ENCODE measurements at places on chromosomes 6 and 20.

DNA sequence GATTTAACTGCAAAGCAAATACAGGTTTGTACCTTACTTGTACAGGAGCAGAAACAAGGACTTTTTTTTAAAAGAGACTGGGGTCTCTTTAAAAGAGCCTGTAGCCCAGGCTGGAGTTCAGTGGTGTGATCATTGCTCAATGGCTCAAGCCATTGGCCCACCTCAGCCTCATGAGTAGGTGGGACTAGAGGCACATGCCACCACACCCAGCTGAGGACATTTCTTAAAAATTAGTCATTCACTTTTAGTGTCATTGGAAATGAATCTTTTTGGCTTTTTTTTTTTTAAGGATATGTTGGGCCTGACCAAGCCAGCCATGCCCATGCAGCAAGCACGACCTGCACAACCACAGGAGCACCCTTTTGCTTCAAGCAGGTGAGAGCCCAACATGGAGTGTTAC lies 16.9 kb downstream of the SEC23B start:
- DNase-seq = no peak

GRCh38 chr20:36573798-36574365 lies 485 bp downstream of the TGIF2 start:
- no peak for DNase-seq

DNA sequence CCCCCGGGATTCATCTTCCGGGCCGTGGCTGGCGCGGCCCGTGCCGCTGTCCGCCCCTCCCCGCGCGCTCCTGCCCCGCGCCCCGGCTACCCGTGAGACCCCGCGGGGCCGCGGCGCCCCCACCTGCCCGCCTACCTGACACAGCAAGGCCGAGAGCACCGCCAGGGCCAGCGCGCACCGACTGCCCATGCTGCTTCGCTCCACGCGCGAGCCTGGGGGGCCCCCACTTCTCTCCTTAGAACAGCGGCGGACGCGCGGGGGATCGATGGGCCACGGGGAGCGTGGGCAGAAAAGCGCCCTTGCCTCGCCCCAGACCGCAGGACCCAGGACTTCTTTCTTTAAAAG lies 955 bp downstream of the DLL1 start:
- DNase-seq = no peak

DNA sequence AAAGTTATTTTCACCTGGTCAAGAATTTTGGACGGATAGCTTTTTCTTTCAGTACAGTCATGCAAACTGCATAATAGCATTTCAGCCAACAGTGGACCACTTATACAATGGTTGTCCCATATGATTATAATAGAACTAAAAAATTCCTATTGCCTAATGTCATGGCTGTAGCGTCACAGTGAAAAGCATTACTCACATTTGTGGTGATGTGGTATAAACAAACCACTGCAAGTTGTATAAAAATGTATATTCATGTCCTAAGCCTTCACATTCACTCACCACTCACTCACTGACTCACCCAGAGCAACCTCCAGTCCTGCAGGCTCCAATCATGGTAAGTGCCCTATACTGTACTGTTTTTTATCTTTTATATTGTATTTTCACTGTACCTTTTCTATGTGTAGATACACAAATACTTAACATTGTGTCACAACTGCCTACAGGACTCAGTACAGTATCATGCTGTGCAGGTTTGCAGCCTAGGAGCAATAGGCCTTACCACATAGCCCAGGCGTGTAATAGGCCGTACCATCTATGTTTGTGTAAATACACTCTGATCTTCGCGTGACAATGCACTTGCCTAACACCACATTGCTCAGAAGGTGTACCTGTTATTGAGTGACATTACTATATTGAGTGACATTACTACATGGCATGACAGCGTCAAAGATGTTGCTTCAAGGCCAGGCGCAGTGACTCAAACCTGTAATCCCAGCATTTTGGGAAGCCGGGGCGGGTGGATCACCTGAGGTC lies 17.9 kb downstream of the ABHD12 start:
- DNase-seq = no peak

DNA sequence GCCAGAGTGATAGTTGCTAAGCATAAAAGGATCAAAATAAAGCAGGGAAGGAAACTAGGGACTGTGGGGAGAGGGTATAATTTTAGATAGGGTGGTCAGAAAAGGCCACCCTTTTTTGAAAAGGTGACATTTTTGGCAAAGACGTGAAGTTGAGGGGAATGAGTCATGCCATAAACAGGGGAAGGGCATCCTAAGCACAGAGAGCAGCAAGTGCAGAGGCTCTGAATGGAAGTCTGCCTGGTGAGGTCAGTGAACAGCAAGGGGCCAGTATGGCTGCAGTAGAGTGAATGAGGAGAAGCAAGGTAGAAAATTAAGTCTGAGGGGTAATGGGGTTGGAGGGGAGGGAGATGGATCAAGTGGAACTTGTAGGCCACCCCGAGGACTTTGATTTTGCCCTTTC lies 2.4 kb downstream of the KLC4 start:
- DNase-seq = no peak

GRCh38 chr6:134908906-134909516 lies 40.9 kb downstream of the ALDH8A1 start:
- no peak for DNase-seq

GRCh38 chr20:11569163-11569562 lies 348.5 kb upstream of the BTBD3 start:
- no peak for DNase-seq

All from esophagus squamous epithelium (tissue), 5 donors.